ENCODE measurements at places on chromosomes 3 and 15.

- DNase-seq: no peak
Observed at GRCh38 chr15:57751177-57751800, 44.8 kb downstream of the POLR2M start.

DNA sequence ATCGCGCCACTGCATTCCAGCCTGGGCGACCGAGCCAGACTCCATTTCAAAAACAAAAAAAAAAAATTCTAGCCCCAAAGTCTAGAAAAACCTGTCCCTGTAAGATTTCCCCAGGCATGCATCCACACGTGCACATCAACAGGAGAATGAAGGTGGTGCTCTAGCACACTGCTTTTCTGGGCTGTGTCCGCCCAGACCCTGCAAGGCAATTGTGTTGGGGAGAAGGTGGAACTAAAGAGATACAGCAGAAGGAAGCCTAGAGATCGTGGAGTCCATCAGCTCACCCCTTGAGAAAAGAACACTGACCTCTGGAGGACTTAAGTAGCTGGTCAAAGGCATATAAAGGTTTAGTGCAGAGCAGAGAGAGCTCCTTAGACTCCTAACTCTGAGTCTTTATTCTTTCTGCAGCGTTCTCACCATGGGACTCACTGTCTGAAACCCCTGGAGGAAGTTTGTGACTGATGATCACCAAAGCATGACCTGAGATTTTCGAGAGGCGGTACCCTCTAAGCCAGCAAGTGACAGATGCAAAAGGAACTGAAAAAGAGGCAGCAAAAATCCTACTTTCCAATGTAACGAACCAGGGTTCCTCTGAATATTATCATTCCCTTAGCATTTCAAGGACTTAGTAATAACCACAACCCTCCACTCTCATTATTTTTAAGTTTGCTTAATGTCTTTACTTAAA is 179.8 kb downstream of the MEX3B start:
- DNase-seq: no peak

DNA sequence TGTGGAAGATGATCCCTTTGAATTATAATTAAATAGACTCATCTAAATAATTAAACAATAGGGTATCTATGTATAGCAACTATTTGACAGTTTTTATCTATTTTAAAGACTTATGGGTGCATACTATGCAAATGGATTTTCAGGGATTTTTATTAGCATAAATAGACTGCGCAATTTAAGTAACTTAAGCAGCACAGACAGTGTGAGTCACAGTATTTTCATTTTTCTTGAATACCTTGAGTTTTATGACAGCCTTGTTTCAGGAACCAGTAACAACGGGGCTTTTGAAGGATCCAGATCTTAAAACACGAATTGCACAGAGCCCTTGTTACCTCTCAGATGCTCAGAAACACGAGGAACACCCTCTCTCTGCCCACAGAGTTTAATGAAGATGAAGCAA is 175.5 kb upstream of the CD96 start:
- no peak for DNase-seq

GRCh38 chr15:72774696-72775383 is 8.7 kb downstream of the ADPGK start:
- DNase-seq: no peak

- no peak for DNase-seq
Observed at GRCh38 chr3:122184591-122184929, 1.1 kb downstream of the CASR start.

- no peak for DNase-seq
Observed at GRCh38 chr3:184949251-184949965, 137.4 kb downstream of the VPS8 start.

DNA sequence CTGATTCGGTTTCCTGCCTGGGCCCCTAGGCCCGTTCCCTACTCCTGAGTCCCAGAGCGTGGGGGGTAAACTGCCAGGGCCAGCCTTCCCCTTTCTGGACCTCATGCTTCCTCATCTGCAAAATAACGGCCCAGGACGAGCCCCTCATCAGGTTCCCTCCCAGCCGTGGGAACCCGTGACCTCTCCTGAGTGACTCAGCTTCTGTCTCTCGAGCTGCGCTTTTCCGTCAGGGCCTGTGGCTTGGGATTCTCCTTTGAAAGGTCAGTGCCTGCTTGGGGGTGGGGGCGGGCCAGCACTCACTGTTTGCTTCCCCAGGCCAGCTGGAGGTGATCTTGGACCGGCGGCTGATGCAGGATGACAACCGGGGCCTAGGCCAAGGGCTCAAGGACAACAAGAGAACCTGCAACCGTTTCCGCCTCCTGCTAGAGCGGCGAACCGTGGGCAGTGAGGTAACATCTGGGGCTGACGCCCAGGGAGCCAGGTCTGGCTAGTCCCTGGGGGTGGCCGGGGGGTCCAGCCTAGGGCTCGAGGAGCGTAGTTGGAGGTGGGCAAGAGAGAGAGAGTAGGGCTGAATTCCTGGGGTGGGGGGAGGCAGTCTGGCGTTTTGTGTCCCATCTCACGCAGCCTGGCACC is 12.8 kb downstream of the MAN2A2 start:
- no peak for DNase-seq

- DNase-seq: no peak
Observed at GRCh38 chr3:78993375-78993774, 774.4 kb downstream of the ROBO1 start.

- no peak for DNase-seq
Observed at GRCh38 chr3:62028236-62028635, 345.1 kb downstream of the FEZF2 start.

GRCh38 chr3:183272791-183273190 is 19.7 kb downstream of the B3GNT5 start:
- DNase-seq: no peak

- DNase-seq: no peak
Observed at GRCh38 chr3:9401986-9402385, 4.6 kb downstream of the SETD5 start.

DNA sequence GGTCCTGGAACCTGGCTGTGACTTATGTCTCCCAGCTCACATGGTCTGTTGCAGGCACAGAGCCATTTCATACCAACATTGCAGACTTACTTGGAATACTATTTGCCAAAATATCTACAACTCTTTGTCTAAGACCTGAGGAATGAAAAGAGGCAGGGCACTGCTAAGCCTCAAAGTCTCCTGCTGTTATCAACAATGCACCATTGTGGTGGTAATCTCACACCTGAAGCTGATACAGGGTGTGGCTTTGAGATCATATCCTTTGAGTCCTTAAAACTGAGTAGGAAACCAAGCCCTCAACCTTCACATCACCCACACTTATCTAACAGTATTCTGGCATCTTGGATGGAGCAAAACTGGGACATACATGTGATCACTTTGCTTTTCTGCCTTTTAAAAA is 782.0 kb downstream of the EPHA3 start:
- no peak for DNase-seq

GRCh38 chr15:64163659-64164362 is 989 bp upstream of the PPIB start:
- DNase-seq: no peak

DNA sequence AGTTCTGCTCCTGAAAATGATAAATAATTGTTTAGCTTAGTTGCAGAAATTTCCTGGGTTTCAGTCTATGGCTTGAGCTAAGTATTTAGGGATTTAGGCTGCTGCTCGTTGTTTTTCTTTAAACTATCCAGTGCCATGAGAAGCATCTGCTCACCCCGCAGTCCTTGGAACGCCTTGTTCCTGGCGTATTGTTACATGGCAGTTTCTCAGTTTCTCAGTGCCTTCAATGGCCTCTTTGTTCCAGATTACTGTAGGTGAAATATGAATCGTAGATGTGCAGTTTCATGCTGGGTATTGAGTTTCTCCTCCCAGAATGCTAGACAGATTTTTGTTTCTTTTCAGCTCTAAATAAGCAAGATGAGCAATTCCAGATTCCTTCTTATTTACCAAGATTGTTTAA is 269.5 kb upstream of the GBE1 start:
- no peak for DNase-seq

DNA sequence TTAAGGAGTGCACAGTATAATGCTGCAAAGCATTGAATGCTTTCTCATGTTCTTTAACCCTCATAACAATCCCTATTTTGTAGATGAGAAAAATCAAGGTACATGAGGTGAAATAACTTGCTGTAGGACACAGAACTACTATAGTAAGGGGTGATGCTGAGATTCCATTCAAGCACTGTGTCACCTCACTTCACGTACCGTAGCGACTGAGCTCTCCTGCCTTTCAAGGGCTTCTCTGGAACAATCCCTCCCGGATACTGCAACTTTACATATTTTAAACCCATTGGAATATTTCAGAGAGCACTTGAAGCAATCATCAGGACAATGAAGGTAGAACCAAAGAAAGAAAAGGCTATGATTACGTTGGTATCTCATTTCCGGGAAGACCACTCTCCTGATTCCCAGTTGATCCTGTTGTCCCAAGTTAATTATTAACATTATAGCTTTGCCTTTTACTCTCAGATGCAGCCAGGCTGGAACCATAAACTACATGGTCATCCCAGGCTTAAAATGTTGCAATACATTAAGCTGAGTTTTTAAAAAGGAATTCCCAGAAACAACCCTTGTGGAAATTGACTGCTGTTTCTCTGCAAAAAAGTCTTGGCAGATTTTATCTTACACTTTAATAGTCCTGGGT is 252.2 kb upstream of the IGF1R start:
- DNase-seq: no peak

DNA sequence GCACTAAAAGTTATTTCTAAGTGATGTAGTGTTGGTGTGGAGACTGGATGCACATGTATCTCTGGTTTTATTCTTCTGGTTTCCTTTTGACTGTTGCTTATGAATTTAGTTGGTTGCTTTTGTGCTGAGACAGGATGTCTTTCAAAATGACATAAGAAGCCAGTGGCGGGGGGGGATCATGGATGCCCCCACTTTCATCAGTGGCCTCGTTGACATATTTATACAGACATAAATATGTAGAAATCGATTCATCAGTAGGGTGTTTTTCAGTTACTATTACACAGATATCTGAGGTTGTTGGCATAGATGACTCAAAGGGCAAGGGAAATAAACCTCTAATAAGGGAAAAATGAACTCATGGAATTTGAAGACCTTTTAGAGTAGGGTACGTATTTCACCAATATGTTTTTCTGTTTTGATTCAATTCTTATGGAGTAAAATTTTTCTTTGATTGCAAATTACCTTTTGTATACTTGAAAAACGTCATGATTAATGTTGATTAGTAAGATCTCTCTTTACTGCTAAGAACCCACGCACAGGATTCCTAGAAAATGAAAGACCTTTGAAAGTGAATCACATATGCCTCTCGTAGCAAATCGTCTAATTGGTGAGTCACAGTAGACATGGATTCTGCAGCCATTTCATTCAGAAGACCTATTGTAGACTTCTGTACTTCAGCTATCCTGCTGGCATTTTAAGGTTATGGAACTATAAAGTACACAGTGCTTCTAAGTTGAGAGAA is 97.4 kb upstream of the RBMS3 start:
- no peak for DNase-seq

- DNase-seq: no peak
Observed at GRCh38 chr15:93505506-93505905, 416.5 kb upstream of the RGMA start.

DNA sequence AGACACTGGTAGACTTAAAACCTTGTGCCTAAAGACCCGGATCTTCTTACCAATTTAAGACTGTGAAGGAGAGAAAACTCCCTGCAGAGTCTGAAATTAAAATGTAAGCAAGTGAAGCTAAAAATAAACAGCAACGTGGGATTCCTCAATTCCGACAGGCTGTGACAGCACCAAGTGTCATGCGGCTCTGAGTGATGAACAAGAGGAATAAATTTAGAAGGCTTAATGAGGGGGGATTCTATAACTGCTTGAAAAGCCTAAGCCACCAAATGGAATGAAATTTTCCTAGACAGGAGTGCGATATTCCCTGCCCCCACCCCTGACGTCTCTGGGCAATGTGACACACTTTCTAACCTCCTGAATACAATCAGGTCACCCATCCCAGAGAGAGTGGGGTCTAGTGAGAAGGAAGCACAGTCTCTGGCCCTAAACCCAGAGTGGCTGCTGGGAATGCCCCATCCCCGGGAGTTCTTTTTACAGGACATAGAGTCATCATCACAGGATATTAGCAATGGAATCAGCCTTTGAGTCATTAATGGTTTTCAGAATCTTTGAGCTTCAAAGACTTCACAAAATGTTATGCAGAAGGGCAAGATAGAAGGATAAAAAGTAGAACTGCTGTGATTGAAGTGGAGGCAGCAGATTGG is 114.3 kb downstream of the EDEM1 start:
- no peak for DNase-seq

- no peak for DNase-seq
Observed at GRCh38 chr3:4805662-4806061, 173.6 kb upstream of the BHLHE40 start.

DNA sequence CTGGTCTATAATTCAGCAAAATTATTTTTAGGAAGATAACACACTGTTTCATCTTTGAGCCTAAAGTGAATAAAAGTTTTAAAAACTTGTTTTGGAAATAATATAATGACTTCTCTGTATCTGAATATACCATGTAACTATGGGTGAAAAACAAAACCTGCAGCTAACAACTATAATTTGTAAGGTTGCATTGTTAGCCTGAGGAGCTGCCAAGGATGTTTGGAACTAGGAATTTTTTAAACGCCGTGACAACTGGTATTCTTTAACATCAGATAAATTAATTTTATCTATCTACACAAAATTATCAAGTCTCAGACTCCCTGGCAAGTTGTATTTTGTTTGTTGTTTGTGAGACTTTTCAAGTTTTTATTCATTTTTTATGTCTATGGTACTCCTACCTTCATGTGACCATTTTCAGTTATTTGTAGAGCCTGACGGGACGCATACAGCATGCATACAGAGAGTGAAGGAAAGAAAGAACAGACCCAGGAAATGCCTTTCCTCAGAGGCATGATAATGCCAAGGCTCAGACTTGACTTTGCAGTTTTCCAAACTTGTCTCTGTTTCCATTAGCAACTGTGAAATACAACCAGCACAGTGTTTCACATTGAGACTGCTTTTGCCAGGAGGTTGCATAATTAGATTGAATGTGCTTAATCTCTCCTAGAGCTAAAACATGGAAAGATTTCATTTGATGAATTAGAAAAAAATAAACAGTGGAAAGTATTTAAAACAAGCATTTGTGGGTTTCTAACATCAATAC is 60.8 kb upstream of the ARHGEF26 start:
- no peak for DNase-seq

GRCh38 chr15:80572337-80572736 is 122.8 kb upstream of the ABHD17C start:
- DNase-seq: no peak

DNA sequence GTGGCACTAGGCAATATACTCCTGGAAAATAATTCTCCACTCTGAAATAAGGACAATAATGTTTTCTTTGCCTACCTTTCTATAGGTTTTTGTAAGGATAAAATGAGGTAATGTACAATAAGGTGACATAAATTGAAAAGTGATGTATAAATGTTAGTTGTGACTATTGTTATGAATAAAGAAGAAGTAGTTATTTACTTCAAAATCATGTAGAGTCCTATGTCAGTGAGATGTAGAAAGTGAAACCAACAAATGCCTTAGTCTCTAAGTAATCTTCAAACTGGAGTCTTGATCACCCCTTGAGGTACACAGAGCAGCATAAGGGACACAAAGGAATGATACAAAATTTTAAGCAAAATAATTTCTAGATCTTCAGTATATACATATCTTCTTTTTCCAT is 60.3 kb upstream of the TP63 start:
- DNase-seq: no peak

Measured in left hindlimb (tissue), 1 donor.